ENCODE measurements at places on chromosomes 2 and 18.

DNA sequence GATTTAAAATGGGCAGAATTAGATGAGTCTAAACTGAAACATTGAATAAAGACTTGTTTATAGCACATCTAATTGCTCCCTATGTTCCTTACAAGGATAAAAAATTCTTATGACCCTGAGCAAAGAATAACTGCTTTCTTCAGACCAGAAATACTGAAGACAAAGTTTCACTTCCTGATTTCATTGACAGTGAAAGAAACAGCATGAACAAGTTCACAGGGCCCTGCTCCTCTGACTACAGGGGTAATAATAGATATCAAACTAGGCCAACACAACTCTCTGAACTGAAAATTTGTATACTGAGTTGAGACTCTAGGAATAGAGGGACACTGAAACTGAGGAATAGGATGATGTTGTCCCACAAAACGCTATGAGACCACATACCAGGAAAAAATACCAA lies 1383.3 kb upstream of the CDH2 start:
- DNase-seq: no peak

DNA sequence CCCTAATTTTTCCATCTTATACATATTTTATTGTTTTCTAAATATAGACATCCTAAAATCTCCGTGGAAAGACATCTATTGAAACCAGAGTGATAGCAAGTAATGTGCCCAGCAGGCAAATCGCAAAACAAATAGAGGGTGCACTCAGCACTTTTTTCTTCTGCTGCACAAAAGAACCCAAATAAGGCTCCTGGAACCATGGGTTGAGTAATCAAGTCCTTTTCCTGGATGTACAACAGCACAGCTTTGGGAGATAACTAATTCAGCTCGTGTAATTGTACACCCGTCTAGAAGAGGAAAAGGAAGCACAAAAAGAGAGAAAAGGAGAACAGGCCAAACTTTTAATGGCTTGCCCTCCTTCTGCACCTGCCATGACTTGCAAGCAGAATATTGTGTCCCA lies 126.9 kb upstream of the TLK1 start:
- no peak for DNase-seq

GRCh38 chr18:79784965-79785770 lies 12.6 kb upstream of the KCNG2 start:
- no peak for DNase-seq

- DNase-seq: no peak
Observed at GRCh38 chr2:192814376-192814775, 619.6 kb upstream of the TMEFF2 start.

DNA sequence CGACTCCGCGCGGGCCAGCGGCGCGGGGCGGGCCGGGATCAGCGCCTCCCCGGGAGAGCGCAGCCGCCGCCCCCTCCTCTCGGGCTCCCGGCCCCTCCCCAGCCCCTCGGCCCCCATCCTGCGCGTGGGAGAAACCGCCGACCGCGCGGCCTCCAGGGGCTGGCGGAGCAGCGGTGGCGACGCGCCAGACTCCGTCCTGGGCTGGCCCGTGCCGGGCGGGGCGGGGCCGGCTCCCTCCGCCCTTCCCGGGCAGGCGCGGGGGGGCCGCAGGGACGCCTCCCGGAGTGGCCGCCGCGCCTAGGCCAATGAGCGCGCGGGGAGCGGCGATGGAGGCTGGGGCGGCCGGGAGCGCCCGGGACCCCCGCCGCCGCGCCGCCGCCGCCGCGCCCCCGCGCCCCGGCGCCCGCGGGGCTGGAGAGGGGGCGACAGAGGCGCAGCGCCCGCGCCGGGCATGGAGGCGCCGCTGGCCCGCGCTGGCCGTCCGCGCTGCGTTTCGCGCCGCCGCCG lies 49.1 kb downstream of the KCNIP3 start:
- DNase-seq: no peak

DNA sequence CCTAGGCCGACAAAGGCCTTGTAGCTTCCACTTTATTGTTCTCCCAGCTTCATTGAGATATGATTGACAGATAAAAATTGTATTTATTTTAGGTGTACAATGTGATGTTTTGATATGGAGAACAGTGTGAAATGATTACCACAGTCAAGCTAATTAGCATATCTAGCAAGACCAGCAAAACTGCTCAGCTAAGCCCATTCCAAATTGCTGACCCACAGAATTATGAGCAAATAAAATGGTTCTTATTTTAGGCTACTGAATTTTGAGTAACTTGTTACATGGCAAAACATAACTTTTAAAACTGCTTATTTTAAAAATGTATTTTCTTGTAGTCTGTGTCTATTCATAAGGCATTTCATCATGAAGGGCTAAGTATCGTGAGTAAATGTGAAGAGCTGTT lies 8.6 kb upstream of the SELENOI start:
- no peak for DNase-seq

- peak; percentile 63 for DNase-seq
Observed at GRCh38 chr18:51153659-51154371, 43.7 kb downstream of the MEX3C start.

- DNase-seq: peak; percentile 98
Observed at GRCh38 chr2:73926493-73927327, at the start of gene DGUOK. Gene DGUOK, plus strand, starts transcription at chr2:73926880. Its CDS starts 31 bp downstream, at chr2:73926911.

Data from CD4-positive, alpha-beta T cell treated with Interleukin-21 for 1 hour (primary cell).